ENCODE measurements at places on chromosomes 2 and 18. TPM values are rescaled to one million over a fixed set of nuclear protein-coding genes. Genes with fewer than 3 reads are reported as not detected.

DNA sequence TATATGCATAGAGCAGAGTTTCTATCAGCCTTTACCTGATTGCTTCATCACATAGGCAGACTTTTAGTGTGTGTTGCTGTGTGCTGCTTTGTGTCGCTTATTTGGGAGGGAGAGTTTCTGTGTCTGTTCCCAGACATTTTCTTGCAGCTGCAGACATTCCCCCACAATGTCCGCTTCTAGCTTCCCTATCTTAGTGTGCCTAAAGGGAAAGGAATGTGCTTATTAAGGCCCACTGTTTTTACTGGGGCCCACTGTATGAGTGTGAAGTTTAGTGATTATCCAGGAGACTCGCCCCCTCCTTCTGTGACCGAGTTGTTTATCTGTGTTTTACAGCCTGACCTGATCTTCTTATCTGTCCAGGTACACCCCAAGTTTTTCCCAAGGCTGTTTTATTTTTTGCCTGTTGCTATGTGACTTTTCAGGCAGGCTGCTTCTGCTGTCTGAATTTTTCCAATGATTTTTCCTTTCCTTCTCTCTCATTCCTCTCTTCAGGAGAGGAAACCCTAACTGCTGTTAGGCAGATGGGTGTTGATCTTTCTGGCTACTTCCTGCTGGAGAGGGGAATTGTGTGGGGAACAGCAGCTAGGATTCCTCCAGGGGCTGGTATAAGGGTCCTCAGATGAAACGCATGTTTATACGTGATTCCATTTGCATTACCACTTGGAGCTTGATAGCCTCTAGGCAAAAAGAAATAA is 47.6 kb downstream of the STK17B start:
- DNase-seq = no peak

FHOD3 gene
- 10.5 TPM for total RNA-seq

SFTPB gene
- total RNA-seq = not detected

DNPEP gene
- total RNA-seq = 64.2 TPM

CHRNG gene
- total RNA-seq = not detected

NAT8 gene
- total RNA-seq = not detected

Measured in H1 (cell line).